ENCODE measurements at places on chromosomes 6 and 20. TPM values are rescaled to one million over a fixed set of nuclear protein-coding genes. Genes with fewer than 3 reads are reported as not detected.

Gene HLA-DQB1
- total RNA-seq, result 21.0 TPM

GRCh38 chr20:49560646-49561045 is 7.3 kb downstream of the PTGIS start:
- no peak for DNase-seq

Gene TGM3
- not detected for total RNA-seq

- no peak for DNase-seq
Measured at GRCh38 chr20:53972179-53972578, 98.2 kb downstream of the BCAS1 start.

- no peak for DNase-seq
Measured at GRCh38 chr6:16651871-16652270, 109.4 kb downstream of the ATXN1 start.

Gene TFAP2A
- 0.07 TPM for total RNA-seq

GRCh38 chr20:33407796-33408195 is 6.5 kb upstream of the CDK5RAP1 start:
- DNase-seq, result no peak

Gene KHDC1L
- not detected for total RNA-seq

GRCh38 chr6:30748851-30749540 is 4.6 kb upstream of the IER3 start:
- no peak for DNase-seq

DNA sequence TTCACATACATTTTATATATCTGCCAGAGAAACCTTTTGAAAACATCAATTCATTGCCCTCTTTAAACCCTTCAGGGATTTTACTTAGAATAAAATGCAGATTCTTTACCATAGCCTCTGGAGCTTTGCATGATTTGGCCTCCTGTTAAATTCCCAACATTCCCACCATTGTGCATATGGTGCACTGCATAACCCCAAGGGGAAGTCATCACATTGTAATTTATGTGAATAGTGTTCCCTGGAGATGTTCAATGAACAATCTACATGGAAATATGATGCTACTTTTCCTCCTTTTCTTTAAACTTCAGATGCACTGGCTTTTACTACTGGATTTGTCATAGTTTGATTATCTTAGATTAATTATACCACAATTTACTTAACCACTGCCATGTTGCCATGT is 94.7 kb downstream of the PHF3 start:
- DNase-seq, result no peak

- no peak for DNase-seq
Measured at GRCh38 chr6:150881911-150882481, 16.5 kb downstream of the MTHFD1L start.

Gene WASF1
- total RNA-seq, result 0.31 TPM

GRCh38 chr20:61937146-61937962 is 128.3 kb downstream of the TAF4 start:
- DNase-seq, result no peak

DNA sequence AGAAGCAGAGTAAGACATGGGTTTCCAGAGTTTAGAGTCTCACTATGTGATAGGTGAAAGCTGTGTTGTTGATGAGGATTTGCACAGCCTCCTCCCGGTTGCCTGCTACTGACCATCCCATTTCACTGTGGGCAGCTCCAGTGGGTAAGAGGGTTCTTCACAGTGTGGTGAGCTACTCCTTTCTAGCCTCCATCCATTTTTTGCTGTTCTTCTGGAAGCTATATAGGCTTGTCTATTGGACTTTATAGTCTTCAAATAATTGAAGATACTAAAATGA is 13.4 kb downstream of the UST start:
- no peak for DNase-seq

DNA sequence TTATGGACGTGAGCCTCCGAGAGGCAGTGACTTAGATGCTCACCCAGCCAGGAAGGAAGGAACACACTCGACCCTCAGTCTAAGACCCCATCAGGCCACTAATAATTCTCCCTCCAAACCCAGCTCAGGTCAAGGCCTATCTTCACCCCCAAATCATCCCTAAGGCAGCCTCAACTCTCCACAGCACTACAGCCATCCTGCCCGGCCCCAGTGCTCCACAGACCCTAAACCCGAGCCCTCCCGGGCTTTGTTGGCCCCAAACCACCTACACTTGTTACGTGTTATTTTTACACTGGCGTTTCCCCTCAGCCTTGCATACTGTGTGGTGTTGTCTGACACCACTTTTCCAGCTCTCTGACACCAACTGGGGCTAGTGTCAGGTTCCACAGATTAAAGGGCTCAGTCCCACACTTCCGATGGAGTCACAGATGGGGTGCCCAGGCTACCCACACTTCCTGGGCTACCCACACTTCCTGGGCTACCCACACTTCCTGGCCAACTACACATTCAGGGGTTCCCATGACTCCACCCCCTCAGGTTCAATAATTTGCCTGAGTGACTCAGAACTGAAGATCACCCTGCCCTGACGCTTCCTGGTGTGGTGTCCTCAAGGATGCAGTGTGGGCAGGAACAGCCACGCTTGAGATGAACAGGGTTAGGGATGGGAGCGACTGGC is 25.3 kb downstream of the RBCK1 start:
- peak; percentile 86 for DNase-seq

DNA sequence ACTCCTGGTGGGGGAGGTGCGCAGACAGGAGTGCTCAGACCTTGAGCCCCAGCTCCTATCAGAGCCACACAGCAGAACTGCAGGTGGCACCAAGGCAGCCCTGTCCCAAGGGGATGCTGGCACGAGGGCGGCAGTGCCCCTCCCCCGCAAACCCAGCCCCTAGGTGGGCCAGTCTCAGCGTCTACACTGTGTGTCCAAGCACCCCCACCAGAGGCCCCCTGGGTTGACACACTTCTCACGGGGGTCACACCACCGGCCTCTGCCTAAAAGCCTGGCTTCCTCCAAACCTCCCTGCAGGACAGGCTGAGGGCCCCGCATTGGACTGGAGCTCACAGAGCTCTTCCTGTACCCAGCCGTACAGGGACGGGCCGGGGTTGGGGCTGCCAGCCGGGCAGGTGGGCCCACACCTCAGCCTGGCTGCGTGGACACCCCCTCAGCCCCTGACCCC is 8.1 kb downstream of the SLC2A4RG start:
- peak; percentile 56 for DNase-seq

Gene SUMO4
- total RNA-seq, result 23.2 TPM

- no peak for DNase-seq
Measured at GRCh38 chr20:9102456-9102855, 33.6 kb downstream of the PLCB4 start.

DNA sequence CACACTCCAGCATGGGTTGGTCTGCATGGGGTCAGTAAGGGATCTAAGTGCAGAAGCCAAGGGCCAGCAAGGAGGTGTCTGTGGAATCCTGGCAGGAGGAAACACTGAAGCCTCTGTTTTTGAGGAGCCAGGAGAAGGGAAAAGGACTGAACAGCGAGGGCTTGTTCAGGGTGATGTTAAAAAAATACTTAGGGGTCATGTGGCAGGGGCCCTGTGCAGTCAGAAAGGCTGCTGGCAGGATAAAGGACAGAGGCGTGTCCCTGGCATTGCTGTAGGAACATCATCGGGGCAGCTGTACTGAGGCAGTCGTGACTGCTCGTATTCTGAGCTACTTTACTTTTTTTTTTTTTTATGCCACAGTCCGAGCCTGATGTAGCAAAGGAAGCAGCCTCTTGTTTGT is 127.1 kb upstream of the ZFP64 start:
- DNase-seq, result no peak
